ENCODE measurements at places on chromosomes 5 and 9.

- no peak for DNase-seq
These were observed 23.9 kb downstream of the LPCAT1 start for GRCh38 chr5:1499851-1500250.

DNA sequence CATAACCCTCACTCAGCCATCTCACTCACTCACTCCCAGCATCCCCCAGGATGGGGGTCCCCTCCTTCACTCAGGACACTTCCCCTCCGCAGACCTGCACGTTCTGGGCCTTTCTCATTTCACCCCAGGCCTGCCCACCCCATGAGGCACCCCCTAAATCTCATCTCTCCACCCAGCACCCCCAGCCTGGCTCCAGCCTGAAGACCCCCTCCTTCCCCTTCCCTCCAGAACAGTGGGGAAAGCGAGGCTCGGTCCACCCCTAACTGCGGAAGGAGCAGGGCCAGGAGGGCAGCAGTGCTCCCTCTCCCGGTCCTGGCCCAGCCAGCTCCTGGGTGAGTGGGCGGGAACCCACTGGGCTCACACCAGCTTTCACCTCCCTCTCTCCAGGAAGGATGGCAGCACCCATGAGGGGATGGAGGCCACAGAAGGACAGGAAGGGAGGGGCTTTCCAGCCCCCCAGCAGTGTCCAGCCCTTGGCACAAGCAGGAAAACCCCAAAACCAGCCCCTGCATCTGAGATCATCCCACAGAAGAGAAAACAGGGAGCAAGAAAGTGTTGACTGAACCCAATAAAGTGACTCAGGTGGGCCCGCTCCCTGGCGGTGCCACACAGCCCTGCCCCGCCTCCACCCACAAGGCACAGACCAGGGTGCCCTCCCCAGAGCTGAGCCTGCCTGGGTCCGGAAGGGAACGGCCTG is 55.0 kb downstream of the LRSAM1 start:
- no peak for DNase-seq

DNA sequence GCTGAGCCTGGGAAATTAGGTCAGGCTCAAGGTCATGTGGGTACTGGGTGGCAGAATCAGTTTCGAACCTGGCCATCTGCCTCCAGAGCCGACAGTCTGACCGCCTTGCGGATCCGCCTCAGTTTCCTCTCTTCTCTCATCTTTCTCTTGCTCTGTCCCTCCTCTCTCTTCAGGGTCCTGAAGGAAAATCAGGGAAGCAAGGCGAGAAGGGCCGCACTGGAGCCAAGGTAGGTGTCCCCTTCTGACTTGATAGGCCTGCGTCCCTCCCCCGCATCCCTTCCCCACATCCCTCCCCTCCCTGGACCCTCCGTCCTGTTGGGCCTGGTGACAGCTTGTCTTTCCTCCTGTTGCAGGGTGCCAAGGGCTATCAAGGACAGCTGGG is 40.8 kb upstream of the ORM1 start:
- peak; percentile 47 for DNase-seq

DNA sequence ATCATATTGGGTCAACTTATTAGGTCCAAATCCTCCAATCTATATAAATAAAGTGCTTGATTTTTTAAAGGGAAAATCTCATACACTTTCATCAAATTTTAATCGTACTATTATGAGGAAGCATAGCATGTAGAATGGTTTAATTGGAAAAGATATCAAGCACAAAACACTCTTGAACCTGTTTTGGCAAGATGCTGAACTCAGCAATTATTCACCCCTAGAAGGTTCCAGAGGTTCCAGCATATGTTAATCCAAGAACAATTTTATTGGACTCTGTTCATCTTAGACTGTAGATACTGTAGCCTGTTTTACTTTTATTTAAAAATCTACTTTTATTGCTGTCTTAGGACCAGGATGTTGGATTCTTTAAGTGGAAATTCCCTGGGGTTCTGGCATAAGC is 92.4 kb upstream of the LHFPL2 start:
- no peak for DNase-seq

- no peak for DNase-seq
These were observed 220.1 kb upstream of the MSX2 start for GRCh38 chr5:174504266-174504726.

- DNase-seq, result no peak
These were observed 9.9 kb upstream of the HSPA4 start for GRCh38 chr5:133041910-133042309.

- DNase-seq, result no peak
These were observed 518.3 kb upstream of the ITGA1 start for GRCh38 chr5:52269401-52269800.

DNA sequence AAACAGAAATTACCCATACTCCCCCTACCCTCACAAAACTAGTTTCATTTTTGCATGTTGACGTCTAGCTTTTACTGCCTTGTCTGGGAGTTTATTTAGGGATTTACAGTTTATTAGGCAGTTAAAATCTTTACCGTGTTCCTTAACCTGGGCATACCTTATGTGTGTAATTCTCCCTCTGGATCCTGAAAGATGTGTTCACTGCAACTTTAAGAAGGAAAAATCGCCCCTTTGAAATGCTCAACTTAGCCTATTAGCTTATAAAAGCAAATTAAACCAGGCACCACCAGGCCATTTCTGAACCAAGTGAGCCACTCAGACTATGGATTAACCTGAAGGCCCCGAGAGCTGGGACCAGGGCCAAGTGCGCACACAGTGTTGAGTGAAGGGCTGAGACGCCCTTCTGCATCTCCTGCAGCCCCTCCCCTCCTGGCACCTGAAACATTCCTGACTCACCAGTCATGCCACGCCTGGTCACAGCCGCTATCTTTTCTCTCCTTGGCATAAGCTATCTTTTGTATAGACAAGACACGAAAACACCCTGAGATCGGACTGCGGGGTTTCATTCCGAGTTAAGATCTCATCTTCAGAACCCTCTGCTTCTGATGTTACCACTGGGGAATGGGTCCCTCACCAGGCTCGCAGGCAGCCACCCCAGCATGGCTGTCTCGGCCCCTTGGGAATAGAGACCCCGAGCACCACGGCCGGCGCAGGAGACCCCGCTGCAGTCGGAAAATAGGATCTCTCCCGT is 111.9 kb downstream of the ROR2 start:
- DNase-seq, result peak; percentile 51

DNA sequence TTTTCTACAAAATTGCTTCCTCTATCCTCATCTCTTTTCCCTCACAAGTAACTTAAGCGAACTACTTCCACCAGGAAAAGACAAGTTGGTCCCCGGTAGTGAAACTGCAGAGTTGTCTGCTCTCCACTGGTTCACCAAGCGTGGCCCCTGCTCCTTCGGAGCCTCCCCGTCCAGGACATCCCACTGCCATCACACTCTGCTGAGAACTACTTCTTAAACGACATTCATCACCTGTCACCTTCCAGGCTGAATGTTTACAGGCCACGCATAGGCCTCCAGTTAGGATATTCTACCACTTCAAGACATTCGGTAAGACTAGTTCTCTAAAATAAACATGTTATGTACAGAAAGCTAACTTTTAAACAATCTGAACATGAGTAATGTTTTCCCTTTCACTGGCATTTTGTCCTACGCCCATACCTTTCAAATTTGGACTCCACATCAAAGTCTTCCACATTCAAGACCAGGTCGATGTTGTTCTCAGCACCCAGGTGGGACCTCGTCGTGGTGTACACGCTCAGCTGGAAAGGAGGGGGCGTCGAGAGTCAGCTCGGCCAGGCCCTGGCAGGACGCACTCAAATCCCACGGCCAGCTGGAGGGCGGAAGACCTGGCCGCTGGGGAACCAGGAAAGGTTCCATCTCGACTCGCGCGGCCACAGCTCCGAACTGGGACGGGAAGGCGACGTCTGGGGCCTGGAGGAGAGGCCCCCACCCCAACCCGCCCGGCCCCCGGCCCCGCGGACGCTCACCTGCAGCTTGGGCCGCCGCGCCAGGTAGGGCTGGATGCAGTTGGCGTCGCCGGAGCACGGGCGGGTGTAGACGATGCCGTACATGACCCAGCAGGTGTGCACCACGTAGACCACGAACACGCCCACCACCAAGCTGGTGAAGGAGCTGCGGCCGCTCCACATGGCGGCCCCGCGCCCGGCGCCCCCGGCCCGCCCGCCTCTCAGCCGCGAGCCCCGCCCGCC is 683 bp downstream of the CLPTM1L start:
- DNase-seq, result peak; percentile 91

DNA sequence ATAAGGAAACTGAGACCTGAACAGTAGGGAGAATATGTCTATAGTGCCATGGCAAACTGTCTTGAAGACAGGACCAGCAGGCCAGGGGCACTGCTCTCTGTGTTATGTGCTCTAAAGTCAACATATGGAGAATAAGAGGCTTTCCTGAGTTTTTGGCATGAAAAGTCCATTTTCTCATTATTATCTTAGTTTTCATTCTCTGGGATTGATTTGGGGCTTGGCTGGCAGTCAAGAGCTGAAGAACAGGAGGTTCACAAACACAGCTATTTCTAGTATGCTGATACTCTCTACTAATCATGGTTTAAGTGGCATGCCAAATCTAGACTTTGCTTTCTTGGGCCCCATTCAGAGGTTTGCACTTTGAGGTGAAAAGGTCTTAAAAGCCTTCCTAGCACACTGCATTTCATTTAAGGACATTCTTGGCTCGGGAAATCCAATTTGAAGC is 404.4 kb downstream of the ZNF608 start:
- DNase-seq, result no peak

DNA sequence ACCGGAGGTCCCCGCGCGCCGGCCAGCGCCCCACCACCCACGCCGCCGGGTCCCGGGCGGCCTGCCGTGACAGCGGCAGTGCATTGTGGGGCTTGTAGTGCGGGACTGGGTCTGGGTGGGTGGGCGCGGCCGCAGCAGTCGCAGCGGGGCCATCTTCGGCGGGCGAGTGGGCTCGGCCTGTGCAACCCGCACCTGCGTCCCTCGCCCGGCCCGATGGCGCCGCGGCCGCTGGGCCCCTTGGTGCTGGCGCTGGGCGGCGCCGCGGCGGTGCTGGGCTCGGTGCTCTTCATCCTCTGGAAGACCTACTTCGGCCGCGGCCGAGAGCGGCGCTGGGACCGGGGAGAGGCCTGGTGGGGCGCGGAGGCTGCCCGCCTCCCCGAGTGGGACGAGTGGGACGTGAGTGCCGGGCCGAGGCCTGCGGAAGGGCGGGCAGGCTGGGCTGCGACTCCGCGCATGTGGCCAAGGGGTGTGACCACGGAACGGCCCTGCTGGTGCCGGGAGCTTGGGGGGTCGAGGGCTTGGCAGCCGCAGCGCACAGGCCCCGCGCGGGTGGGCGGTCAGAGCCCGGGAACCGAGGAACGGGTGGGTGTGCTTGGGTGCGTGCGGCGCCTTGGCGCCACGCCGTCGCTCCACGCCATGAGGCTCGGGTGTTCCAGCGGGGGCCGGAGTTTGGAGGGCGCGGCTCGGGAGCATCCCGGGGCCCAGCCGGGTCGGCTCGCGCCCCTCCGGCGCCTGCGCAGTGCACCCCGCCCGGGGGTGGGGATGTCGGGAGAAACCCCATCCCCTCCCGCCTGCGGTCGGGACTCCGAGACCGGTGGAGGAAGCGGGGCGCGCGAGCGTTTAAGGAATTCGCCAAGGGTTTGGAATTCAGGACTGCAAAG is at the start of gene ARL10:
ARL10 (plus strand) TSS at position 137 of the 881 bp plus-strand sequence; CDS start at position 214, 77 bp downstream.
- DNase-seq, result peak; percentile 89

- no peak for DNase-seq
These were observed 85.5 kb upstream of the CTSL start for GRCh38 chr9:87640385-87640795.

DNA sequence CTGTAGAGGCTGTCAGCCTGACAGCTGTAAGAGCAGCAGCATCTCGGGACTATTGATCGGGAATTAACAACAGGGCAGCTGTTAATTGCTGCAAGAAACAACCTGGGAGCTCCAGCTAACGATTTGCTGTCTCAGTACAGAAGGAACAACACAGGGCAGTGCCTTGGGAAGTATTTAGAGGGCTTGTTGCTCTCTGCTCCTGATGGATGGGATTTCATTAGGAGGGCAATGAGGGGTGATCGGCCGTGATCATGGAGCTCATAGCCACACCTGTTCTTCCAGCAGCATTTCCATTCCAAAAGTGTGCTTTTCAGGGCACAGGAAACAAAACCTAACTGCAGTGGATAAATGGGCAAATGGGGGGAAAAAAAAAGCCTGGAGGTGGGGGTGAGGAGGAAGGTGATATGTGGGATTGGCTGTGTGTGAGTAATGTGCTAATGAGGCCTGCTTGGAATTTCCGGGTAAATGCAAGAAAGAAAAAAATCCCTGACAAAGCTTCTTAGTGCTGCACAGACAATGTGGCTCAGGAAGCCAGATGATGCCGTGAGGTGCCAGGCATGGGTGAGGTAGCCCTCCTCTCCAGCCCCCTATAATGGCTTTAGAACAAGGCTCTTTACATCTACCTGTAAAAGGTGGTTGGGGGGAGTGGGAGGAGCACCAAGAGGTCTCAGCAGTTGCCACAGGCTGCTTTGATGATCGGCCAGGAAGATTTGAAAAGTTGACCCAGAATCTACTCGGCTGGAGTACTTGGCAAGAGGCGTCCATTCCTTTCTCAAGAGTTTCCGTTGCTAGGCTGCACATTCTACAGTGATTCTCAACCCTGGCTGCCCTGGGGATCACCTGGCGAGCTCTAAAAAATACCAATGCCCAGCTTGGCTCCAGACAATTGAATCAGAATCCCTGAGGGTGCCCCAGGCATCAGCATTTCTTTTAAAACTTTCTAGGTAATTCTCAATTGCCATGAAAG is 139.5 kb upstream of the KLF9 start:
- DNase-seq, result no peak

GRCh38 chr5:3386637-3387036 is 209.0 kb upstream of the IRX1 start:
- no peak for DNase-seq

- peak; percentile 31 for DNase-seq
These were observed 88.7 kb downstream of the ANKRD33B start for GRCh38 chr5:10652606-10653005.

- DNase-seq, result peak; percentile 95
These were observed at the start of gene GNG10 for GRCh38 chr9:111661150-111661801. GNG10 (plus strand) TSS chr9:111661605; CDS start chr9:111661635, 30 bp downstream.

GRCh38 chr5:93800988-93801811 is 59.8 kb upstream of the POU5F2 start:
- no peak for DNase-seq

- DNase-seq, result no peak
These were observed 103.0 kb upstream of the ERCC6L2 start for GRCh38 chr9:95772320-95773052.

- DNase-seq, result no peak
These were observed 32.6 kb upstream of the GPX3 start for GRCh38 chr5:150987746-150988145.

DNA sequence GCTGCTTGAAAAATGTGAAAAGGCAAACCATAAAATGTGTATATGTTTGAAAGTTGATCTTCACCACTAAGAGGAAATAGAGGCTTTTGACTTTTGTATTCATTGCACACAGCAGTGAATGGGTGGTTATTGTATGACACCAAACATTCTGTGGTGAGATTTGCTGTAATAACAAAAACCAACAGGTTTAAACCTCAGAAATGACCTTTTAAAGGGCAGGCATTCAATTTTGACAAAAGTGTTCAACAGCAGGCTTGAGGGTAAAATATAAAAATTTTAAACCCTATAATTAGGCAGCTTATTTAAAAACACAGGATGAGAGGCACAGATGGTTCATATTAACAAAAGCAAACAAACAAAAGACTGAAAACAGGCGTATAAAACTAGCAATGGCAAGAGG is 128.1 kb upstream of the NUDT12 start:
- no peak for DNase-seq
